ENCODE measurements at places on chromosomes 4 and X.
A peak's percentile ranks its signal among the peaks of the same experiment; 100 is the strongest.

- no peak for DNase-seq
Observed at GRCh38 chr4:75069493-75070074, 136.7 kb downstream of the PARM1 start.

DNA sequence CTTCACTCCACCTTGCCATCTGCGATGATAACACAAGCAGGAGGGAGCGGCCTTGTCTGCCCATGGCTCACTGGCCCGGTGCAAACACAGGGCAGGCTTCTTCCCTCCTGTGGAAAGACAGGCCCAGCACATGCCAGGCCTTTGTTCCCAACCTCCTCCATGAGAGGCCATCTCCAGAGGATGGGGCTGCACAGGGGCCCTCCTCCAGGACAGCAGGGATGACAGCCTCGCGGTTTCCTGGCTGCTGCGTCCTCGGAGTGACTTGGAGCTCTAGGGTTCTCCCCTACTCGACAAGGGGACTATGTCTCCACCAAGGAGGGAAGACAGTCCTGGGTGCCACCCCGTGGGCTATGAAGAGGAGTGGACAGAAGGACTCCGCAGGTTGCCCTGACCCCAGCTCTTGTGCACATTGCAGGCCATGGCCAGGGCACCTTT is 21.8 kb downstream of the RNF212 start:
- no peak for DNase-seq

GRCh38 chrX:112840382-112841113 is at the start of gene AMOT:
AMOT (minus strand) TSS chrX:112840831; CDS start chrX:112823126, 17,705 bp downstream.
- peak; percentile 44 for DNase-seq

DNA sequence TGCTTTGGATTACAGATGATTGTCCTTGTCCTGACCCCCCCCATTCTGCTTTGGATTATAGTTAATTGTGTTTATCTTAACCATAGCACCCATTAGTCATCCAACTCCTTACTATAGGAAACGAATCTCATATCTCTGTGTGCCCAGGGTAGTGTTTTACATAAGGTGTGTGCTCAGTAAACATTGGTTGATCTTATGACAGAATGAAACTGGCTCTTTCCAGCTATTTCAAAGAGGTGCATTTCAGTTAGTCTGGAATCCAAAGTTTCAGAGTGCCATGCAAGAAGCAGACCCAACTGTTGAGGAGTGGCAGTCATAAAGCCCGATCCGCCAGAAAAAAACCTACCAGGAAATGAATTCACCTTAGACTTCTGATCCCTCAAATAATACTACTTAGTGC is 14.7 kb downstream of the TRIM2 start:
- DNase-seq, result no peak

- peak; percentile 12 for DNase-seq
Observed at GRCh38 chr4:121951521-121952110, at the start of gene TRPC3. TRPC3 (minus strand) TSS chr4:121952060; CDS start chr4:121951680, 380 bp downstream.

DNA sequence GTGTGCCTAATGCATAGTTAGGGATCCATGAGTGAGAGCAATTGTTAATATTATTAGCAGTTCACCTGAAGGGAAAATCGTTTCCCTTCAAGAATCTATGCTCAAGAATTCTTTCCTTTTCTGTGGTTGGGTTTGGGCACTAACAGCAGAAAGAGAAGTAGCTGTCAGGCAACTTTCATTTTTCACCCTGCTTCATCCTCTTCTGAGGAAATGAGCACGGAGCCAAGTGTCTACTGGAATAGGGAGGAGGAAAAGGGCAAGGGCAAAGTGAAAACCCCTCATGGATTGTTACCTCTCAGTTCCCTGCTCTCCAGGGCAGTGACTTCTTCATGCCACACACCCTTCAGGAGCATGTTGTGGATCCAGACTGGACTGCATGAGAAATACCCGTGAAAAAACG is 2.6 kb upstream of the HPGDS start:
- DNase-seq, result no peak

DNA sequence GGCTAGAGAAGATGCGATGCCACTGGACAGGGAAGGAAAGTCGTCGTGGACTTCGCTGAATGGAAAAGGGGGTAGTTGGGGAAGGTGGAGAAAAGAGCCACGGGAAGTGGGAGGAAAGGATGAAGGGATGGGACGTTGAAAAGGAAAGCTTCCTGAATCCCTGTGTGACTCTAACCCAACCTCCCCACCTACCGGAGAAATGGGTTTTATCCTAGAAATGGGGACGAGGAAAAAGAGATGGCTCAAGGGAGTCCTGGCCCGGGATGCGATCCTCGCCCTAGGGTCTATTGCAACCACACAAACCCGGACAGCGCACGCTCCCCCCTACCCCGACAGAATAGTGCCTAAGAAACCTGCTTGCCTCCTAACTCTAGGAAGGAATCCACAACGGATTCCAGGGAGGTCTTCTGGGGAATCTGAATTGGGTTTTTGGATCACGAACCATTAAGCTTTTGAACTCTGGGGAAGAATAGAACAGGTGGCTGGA is 738 bp upstream of the TSPAN5 start:
- DNase-seq, result no peak

- no peak for DNase-seq
Observed at GRCh38 chr4:56821381-56822243, at the start of gene SPINK2. SPINK2 (minus strand) TSS chr4:56821701; CDS start chr4:56821662, 39 bp downstream.

GRCh38 chrX:125544031-125544660 is 224.5 kb downstream of the TEX13C start:
- DNase-seq, result no peak

- DNase-seq, result no peak
Observed at GRCh38 chr4:70997036-70997435, 3.6 kb downstream of the DCK start.

Measured in stimulated activated CD4-positive, alpha-beta T cell treated with anti-CD3 and anti-CD28 coated beads, Interleukin-15, amount 100 ng/mL, for 48 hours (primary cell).